ENCODE measurements at places on chromosomes 11 and 22.

DNA sequence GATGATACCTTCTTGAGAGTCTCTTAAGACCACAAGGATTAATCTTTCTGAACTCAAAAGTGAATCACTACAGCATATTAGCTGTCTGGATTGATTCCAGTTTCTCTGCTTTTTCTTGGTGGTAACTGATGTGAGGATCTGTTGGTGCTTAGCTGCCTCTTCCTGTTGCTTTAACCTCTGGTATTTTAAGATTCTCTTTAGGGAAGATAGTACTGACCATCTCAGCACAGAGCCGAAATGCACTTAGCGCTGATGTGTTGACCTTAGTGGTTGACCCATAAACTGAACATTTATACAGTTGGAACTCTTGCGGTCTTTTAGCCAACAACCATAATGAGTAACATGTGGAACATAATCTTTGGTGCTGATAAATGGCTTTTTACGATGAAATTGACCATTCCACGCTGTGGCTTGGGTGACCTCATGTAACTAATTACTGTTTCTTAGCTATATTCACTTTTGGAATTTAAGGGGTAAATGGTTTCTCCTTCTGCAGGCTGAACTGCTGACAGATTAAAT lies 33.7 kb downstream of the APLP2 start:
- no peak for DNase-seq

DNA sequence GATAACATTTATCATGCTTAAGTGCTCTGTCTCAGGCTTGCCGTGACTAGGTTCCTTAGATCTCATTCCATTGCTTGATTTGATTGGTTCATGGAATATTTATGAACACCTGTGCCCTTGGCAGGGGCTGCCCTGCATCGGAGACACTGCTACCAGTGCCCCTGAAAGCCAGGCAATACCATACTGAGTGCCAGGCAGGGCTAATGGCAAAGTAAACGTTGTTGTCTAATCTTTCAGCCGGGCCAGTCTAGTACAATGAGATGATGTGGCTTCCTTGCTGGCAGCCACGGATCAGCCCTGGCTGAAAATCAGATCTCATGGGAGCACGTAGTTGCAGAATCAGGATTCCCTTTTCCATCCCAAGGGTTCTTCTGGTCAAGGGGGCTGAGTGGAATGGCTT lies 5.0 kb upstream of the PGA3 start:
- DNase-seq, result no peak

DNA sequence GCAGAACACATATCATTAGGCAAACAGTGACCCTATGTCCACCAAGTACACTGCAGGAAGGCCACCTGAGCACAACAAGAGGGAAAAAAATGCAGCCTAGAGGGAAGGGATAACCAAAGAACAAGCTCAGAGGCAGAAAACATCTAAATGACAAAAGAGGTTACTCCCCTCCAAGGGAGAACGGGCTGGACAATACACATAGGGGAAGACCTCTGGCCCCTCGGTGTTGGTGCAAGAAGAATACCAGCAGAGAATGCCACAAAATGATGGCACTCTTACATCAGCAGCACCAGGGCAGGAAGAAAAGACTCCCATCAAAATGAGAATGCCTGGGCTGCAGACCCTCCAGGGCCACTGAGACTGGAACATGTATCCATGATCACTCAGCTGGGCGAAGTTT lies 66.6 kb upstream of the OPCML start:
- DNase-seq, result no peak

DNA sequence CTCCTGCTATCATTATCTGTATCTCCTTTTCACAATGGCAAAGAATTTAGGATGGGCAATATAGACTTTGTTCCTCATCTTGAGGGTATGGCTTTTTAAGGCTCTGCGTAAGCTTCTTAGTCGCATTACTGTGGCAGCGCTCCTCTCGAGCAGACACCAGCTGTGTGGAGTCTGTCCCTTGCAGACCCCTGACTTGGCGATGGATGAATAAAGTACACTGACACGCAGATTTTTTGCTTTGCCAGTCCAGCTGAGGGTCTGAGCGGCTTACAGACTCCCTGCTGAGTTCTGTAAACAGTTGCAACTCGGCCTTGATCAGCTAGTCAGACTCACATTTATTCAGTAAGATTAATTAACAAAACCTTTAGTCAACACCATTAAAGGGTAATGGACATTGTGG lies 390.0 kb upstream of the CNTN5 start:
- DNase-seq, result no peak

DNA sequence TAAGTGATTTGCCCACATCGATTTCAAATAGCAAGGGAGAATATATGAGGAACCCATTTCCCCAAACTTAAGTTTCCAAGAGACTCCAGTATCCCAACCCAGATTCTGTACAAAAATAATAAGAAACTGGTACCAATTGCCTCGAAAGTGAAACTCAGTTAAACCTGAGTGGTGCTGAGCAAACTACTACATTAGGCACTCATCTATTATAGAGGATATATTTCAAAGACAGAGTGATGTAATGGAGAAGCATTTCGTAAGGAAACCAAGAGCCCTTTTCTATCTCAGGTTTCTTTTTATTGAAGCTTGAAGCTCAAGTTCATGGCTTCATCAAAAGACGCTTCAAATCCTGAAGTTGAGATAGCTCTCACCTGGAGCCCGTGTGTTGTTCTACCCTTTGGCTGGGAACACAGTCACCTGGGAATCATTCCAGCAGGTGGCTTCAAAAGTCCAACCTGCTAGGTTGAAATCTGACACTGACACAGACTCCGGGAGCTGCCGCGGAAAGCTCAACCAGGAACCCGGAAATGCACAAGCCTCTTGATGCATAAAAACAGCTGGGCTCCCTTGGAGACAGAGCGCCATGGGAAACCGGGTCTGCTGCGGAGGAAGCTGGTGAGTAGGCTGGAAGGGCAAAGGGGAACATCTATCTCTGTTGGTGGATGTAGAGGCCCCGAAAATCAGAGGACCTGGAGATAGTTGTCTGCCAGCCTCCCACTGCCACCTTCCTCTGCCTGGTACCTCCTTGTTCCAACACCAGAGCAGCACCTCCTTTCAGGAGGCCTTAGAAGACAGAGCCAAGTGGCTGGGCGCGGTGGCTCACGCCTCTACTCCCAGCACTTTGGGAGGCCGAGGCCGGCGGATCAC lies at the start of gene C11orf52:
Gene C11orf52 (plus strand): TSS at position 524 of the 867 bp plus-strand sequence. CDS start 60 bp downstream, at position 584.
- DNase-seq, result peak; percentile 89

DNA sequence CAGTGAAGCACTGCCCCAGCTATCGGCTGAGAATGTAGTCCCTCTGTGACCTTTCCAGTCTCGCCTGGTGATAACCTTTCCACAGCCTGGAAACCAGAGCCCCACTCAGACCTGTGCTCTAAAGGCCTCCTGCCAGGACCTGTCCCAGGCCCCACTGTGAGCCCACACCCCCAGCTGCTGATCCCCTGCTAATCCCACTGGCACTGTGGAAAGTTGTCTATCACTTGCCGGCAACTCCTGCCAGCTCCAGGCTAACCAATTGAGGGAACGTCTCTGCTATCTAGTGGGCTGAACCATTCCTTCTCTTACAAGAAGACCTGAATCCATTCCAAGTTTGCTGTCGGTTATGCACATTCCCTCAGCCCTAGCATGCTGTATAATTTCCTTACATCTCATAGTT lies 328.2 kb downstream of the FAM181B start:
- DNase-seq, result no peak

GRCh38 chr11:13941775-13942174 lies 20.7 kb upstream of the SPON1 start:
- no peak for DNase-seq

DNA sequence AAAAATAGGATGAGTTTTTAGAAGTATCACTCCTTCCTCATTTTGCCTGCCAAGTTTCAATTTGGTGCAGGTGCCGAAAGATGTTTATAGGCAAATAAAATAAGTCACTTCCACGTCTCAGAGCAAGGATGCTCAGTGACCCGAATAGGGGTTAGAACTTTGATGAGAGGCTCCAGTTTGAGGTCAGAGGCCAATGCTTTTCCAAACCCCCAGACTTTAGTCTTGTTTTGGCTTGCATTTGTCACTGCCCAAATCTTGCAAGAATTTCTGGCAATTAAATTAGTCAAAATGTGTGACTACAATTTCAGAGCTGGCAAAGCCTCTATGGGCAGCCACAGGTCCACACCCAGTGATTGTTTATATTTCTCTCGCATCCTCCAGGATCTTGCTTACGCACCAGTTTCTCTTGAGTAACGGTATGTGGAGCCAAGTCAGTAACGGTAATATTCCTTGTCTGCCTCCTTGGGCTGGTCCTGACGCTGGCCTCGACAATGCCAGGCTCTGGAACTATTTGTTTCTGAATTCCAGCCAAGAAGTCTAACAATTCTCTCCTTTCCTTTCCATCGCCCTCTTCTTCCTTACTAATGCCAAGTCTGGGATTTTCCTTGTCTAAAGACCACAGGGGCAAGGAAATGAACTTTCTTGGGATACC lies 9.9 kb upstream of the NUP160 start:
- DNase-seq, result no peak

DNA sequence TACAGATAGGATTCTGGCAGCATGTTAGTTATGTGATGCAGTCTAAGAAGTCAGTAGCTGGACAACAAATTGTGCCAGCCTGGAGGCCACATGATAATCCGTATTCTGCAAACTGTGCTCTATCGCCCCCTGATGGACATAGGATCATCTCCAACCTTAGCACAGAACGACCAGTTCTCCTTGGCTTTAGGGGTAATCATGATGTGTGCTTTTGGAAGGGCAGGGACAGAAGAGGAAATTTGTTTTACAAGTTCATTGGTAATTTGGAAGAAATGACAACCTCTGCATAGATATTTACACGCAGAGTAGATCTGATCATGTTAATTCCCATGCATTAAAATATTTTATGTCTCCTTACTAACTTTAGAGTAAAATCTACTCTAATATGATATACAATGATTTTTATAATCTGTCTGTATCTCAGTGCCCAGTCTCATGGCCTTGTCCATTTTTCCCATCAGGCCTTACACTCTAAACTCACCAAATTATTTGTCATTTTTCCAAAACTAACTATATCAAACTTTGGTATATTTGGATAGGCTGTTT lies 12.1 kb downstream of the OR10D3 start:
- DNase-seq, result no peak

Data from NCI-H187 treated with DMSO at 0.1 percent for 48 hours (cell line).